ENCODE measurements at places on chromosomes 5 and 9.

DNA sequence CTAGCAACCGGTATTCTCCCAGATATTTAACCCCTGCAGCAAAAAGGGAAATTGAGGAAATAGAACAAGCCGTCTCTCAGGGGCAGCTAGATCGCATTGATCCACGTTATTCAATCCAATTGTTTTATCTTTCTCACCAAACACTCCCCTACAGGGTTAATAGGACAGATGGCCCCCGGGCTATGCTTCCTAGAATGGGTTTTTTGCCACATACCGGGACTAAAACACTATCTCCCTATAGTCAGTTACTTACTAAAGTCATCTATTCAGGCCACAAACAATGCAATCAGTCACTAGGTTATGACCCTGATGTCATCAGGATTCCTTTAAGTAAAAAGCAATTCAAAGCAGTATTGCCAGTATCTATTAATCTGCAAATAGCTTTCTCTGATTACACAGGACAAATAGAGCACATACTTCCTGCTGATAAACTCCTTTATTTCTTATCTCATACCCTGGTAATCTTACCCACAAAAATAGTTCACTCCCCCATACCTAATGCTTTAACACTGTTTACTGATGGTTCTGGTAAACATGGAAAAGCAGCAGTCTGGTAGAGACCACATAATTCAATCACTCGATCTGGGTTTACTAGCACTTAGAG is 159.0 kb downstream of the CPLANE1 start:
- no peak for DNase-seq

DNA sequence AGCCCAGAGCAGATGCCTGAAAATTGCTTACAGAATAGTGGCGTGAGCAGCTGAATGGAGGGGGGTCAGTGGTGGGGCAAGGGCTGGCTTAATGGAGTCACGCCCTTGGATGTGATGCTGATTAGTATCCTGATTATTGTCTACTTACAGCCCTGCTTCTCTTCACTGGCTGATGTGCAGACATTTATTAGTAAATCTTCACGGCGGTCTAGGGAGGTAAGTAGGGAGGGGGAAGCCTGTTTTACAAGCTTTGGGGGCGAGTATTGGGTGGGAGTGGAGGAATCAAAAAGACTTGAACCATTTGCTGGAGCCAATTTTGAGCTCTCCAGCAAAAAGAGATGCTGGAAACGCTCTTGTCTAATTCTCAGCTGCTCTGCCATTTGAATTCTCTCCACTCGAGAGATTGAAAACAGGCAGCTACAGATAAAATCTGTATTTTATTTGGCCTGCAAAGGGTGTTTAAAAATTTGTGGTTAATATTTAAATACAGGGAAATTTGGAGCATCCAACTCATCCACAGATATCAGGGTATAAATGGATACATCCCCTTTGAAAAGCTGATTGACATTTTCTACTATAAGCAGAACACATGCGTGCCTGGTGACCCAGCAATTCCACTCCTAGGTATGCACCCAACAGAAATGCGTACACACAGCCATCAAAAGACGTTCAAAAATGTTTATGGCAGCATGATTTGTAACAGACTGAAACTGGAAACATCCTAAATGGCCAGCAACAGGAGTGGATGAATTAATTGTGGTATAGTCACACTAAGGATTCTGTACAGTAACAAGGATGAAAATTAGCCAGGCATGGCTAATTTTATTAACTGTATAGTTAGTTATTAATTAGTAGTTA is 19.5 kb upstream of the ALDH1B1 start:
- no peak for DNase-seq

GRCh38 chr5:54703565-54704255 is 186.2 kb downstream of the SNX18 start:
- DNase-seq, result no peak

DNA sequence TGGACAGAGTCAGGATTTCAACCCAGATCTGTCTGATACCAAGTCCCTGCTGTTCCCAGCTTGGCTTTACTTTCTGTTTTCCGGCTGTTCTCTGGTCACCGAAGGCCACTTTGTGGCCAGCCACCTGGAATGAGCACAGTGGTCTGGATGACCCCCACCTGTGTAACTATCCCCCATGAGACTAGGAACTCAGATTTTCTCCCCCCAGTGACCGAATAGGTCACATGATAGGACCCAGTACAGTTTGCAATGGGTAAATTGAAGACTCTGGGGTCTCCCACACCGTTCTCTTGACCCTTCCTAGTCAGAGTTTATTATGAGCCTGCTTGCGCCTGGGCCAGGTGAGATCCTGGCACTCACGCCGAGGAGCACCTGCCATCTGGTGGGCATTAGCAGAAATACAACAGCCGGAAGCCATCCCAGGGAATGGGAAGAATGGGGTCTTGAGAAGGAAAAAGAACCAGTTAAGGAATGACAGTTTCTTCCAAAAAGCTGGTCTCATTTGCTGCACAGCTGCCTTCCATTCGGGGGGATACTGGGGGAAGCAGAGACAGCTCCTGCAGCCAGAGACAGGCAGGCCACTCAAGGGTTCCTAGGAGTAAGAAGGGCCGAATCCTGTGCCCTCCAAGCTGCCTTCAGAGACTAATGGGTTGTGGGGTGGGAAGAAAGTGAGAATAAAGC is 7.1 kb downstream of the PHYHD1 start:
- DNase-seq, result peak; percentile 30

Data from RPMI7951 (cell line).